ENCODE measurements at places on chromosomes 1 and 21.

DNA sequence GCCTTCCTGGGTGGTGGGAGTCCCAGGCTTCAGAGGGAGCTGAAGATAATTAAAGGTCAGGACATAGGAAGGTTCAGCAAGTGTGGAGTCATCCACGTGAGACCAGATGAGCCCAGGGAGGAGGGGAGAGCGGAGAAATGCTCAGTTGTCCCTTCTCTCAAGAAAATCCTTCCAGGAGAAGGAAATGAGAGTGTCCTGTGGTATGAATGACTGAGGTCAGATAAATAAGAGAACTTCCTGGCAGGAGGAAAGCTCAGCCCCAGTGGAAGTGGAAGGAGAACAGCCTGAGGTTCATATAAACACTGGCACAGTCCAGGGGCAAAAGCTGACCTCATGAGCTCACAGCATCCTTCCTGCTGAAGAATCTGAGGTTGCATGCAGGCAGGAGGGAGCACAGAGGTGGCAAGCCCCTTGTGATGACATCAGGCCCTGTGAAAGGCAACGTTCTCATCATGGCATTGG lies 97.6 kb downstream of the NAV1 start:
- no peak for DNase-seq

DNA sequence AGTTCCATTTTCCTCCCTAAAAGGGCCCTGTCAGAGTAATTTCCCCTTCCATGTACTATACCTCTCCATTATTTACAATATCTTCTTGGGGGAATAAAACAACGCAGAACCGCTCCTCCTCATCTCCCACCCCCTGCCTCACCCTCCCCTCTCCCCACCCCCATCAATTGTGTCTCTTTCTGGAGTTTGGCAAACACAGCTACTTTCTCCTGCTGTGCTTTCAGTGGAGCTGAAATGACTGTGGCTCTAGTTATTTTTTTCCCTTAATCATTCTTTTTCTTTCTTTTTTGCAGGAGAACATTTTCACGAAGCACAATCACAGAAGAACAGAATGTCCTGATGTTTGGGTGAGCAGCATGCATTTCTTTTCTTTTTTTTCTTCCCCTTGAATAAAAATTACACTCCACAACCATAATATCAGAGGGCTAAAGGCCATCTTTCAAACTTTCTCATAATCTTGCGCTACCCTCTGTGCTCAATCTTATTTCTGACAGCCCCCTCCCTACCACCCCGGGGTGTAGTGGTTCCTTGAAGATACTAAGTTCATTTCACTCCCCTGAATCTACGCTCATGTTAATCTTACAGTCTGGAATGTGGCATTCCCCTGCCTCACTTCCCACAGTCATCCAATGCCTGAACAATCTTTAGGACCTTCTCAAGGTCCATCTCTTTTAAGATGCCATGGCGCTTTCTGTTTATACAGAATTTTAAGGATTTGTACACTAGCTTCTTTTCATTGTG lies 8.8 kb upstream of the PLXNA2 start:
- DNase-seq = no peak

GRCh38 chr1:68890736-68891135 lies 393.9 kb upstream of the DEPDC1 start:
- no peak for DNase-seq

DNA sequence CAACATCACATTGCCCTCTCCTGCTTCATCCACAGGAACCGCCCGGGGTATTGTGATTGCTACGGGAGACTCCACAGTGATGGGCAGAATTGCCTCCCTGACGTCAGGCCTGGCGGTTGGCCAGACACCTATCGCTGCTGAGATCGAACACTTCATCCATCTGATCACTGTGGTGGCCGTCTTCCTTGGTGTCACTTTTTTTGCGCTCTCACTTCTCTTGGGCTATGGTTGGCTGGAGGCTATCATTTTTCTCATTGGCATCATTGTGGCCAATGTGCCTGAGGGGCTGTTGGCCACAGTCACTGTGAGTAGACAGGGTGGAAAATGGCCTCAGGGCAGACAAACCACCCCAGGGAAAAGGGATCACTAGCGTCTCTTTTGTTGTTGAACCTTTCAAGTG lies 12.7 kb downstream of the ATP1A4 start:
- DNase-seq = no peak

DNA sequence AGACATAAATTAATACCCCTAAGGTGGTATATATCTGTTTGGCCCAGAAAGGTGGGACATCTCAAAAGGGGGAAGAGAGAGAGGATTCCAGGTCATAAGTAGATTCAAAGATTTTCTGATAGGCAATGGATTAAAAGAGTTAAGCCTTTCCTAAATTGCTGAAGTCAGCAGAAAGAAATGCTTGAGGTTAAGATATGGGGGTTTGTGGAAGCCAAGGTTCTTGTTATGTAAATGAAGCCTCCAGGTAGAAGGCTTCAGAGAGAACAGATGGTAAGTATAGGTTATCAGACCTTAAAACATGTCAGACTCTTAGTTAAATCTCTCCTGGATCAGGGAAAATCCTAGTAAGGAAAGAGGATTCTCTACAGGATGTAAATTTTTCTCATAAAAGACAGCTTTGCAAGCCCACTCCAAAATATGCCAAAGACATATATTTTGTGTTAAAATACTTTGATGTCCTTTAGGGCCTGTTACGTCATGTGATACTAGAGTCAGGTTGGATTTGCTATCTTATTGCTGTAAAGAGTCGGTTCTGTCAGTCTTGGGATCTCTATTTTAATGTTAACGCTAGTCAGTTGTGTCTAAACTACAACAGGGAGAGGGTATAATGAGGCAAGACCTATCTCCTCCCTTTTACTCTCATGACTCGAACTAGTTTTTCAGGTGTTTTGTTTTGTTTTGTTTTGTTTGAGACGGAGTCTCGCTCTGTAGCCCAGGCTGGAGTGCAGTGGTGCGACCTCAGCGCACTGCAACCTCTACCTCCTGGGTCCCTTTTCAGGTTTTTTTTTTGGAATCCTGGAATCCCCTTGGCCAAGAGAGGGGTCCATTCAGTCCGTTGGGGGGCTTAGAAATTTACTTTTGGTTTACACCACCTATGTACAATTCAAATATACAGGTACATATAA lies 30.6 kb downstream of the RGS2 start:
- DNase-seq = no peak

DNA sequence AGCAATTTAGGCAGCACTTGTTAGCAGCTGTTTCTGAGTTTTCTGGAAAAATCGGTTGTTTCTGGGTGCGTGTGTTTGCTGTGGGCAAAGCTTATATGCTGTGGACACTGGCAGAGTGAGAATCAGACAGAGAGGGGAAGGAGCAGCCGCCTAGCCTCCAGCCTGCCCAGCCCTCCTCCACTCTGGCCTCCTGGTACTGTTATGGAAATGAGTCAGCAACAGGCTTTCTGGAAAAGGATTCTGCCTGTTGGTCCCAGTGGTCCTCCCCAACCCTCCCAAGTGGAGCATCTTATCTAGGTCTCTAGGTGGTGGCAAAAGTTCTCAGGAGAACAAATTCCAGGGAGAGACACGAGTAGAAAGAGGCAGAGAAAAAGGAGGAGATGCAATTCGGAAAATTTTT lies 42.2 kb upstream of the GOLT1A start:
- DNase-seq = no peak

DNA sequence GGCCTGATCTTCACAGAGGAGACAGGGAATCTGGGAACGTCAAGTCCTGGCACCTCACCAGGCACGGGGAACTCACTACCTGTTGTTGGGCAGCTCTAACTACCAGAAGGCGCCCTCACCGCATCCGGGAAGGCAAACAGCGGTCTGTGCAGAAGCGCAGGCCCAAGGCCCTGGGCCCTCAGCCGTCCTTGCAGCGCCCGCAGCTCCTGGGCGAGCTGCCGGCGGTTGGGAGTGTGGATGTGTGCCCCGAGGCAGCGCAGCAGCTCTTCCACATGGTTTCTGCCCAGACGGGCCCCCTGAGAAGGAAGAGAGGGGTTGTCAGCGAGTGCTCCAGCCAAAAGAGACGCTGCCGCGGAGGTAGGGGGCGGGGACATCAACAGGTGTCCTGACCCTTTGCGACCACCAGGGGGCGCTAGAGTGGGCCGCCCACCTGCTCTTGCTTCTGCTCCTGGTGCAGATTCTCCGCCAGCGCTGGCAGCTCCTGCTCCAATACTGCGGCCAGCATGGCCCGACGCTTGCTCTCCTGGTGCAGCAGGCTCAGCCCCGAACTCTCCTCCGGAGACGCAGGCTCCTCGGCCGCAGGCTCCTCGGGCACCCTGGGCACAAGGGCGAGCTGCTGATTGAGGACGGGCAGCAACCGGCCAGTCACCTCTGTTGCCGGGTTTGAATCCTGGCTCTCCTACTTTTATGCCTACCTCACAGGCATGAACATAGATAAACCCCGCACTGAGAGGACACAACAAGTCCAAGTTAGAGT lies 9.3 kb downstream of the MAP3K6 start:
- DNase-seq = peak; percentile 70

DNA sequence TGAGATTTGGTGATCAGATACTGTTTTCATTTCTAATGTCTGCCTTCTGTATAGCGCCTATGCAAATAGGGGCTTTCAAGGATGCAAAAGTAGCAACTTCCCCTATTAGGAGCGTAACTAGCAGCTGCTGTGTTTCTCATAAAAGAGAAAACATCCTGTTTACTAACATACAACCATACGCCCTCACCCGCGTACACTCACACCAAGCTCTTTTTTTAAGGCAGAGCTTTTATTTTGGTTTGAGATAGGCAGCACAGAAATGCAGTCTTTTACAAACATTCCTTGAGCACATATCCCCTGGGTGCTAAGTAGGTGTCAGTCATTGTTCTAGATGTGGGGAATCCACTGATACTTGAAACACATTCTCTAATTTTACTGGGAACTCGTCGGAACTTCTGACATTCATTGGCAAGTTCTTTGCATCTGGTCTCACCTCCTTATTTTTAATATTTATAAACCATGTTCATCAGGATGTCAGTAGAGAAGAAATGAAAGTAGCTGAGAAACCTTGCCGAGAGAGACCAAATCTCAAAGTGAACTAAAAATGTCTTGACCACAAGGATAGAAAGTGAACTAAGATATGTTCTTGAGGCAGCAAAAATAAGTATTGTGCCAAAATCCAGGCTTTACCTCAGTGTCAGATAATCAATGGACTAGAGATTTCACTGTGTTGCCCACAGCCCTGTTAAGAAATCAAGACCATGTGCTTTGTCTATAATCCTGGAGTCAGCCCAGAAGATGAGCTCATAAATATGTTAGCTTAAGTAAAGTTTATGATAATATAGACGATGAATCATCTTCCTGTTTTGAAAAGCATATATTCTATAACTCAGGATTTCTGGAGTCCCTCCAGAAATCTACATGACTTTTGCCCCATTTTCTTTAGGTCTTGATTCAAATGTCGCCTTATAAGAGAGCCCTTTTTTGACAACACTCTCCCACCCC lies 350.9 kb downstream of the ST6GALNAC3 start:
- no peak for DNase-seq

DNA sequence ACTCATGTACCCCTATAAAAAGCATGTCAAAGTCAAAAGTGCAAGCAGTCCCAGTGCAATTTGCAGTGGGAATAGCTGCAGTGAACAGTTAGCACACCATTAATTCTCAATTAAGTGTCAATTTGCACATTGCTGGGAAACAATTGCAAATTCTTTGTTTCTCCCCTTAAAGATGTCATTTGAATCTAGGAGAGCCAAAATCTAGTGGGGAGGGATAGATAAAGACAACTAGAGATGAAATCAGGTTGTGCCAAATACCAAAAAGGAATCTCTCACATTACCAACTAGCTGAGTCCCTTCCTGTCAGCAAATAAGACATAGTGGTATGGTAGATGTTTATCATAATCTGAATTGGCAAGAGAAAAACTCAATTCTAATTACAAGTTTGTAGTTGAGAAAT lies 330.7 kb downstream of the NUF2 start:
- DNase-seq = no peak

- no peak for DNase-seq
Observed at GRCh38 chr1:205913451-205914154, 29.7 kb downstream of the SLC26A9 start.

DNA sequence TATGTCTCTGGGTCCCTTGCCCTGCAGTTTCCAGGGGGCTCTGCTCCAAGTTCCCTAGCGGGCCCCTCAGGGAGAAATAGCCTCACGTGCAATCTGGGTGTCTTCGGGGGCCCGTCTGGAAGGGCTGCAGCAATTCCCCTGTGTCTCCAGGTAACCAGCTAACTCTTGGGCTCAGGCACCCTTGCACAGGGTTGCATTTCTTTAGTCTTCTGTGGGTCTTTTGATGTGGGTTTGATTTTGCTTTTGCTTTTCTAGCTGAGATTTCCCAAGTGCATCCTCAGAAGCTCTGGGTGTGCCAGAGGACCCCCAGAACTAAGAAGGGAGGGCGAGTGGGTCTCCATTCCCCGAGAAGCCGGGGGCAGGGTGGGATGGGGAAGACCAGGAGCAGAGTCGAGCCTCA lies 75.7 kb downstream of the SPSB1 start:
- DNase-seq = no peak

DNA sequence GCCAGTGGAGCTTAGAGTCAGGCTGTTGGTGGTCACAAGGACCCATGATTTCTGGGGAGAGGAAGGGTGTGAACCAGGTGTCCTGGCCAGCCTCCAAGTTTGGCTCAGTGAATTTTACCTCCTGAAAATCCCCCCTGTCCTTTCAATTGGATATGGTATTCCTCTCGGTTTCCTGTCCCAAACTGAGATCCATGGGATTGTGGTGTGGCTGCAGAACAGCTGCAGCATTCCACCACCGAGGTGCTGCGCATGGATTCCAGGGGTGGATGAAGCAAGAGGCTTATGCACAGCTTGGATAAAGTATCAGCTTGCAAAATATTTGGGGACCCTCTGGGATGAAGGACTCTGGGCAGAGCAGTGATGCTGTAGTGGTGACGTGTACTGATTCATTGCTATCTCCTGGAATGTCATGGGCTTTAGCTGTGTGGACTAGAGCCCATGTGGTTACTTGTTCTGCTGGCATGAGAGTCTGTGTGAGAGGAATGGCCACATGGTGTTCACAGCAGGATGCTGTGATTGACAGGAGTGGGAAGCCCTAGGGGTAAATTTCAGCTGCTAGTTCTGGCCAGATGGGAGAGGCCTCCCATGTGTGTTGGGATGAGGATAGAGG lies 148.7 kb upstream of the SPAG17 start:
- no peak for DNase-seq

DNA sequence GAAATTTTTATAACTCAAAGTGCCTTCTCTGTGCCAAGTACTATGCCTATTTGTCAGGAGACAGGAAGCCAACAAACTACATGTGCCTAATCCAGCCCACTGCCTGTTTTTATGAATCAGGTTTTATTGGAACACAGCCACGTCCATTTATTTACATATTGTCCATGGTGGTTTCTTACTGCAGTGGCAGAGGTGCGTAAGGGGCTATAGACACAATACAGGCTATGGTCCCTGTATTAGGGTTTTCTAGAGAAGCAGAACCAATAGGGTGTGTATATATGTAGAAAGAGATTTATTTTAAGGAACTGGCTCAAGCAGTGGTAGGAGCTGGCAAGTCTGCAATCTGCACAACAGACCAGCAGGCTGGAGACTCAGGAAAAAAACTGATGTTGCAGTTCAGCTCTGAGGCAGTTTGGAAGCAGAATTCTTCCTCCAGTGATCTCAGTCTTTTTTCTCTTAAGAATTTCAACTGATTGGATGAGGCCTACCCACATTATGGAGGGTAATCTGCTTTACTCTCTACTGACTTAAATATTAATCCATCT lies 15.4 kb downstream of the PPIE start:
- no peak for DNase-seq

Measured in activated T-helper 9 cell treated with anti-CD3 and anti-CD28 coated beads, Interleukin-2, amount 50 U/mL, for 16 hours (primary cell).